ENCODE measurements at places on chromosomes 16 and 17.

- no peak for DNase-seq
Observed at GRCh38 chr16:86019446-86020047, 120.6 kb downstream of the IRF8 start.

GRCh38 chr17:41695134-41695661, 6.5 kb downstream of the EIF1 start:
- DNase-seq, result no peak

DNA sequence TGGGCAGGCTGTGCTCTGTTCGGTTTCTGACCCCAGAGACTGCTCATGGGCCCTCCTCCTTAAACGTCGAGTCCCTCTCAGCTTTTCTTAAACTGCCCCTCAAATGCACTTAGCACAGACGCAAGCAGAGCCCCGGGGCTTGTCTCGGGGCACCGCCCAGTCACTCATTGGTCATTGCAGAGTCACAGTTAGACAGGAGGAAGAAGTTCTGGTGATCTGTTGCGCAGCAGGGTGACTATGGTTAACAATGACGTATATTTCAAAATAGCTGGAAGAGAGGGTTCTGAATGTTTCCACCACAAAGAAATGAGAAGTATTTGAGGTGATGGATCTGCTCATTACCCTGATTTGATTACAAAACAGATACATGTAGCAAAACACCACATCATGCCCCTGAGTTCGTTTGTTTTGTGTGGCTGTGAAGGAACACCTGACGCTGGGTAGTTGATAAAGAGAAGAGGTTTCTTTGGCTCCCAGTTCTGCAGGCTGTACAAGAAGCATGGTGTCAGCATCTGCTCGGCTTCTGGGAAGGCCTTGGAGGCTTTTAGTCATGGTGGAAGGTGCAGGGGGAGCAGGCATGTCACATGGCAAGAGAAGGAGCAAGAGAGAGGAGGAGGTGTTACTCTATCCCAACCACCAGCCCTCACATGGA, 387.4 kb downstream of the CPPED1 start:
- DNase-seq, result no peak

GRCh38 chr16:53855056-53855455, 151.1 kb downstream of the FTO start:
- DNase-seq, result no peak

GRCh38 chr16:53598511-53599275, 95.7 kb upstream of the AKTIP start:
- no peak for DNase-seq

DNA sequence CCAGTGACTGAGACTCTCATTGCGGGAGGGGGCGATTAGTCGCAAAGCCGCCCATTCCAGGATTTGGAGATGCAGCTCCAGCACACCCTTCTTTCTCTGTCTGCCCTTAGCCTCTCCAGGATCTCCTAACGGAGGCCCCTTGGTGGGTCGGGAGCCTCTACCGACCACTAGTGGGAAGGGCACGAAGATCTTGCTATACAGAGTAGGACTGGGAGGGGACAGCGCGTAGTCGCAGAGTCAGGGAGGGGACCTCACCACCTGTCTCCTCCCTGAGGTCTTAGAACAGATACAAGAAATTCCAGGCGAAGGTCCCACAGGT, 588 bp upstream of the SMTNL2 start:
- no peak for DNase-seq

- no peak for DNase-seq
Observed at GRCh38 chr16:364595-365491, 5.5 kb downstream of the MRPL28 start.

Measured in NCI-H774 (cell line).